ENCODE measurements at places on chromosomes 1 and 21.
A peak's percentile ranks its signal among the peaks of the same experiment; 100 is the strongest.

DNA sequence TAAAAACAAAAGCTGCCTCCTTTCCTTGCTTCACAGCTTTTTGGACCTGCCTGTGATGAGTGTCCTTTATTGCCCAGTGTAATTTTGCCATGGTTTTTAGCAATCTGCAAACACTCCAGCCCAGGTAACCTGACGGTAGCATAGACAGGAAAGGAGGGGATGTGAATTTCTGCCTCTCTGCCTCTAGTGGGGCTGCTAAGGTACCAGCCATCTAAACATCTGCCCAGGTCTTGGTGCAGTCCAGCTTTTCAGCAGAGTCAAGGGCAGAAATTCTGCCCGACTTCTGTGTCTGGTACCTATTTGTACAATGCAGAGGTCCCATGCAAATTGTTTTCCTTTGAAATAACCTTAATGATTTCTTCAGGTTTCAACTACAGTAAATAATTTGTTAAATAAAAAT lies 371.4 kb downstream of the KIF26B start:
- H3K27me3 ChIP-seq: no peaks in the 10 kb centered on the region
- no peak overlapping the region for H3K27ac ChIP-seq
- DNase-seq: no peak
- no peaks in the 10 kb centered on the region for H3K4me1 ChIP-seq
- H3K4me3 ChIP-seq: no peak overlapping the region

- DNase-seq: no peak
- H3K27me3 ChIP-seq: no peaks in the 10 kb centered on the region
- no peaks in the 10 kb centered on the region for H3K36me3 ChIP-seq
- H3K27ac ChIP-seq: peak overlapping the region; percentile 63
- H3K4me3 ChIP-seq: no peak overlapping the region
These were observed 19.6 kb downstream of the CLIC4 start for GRCh38 chr1:24764848-24765247.

- no peak for DNase-seq
- no peaks in the 10 kb centered on the region for H3K4me1 ChIP-seq
- no peak overlapping the region for H3K27ac ChIP-seq
- no peaks in the 10 kb centered on the region for H3K36me3 ChIP-seq
- H3K27me3 ChIP-seq: no peaks in the 10 kb centered on the region
- H3K4me3 ChIP-seq: no peak overlapping the region
These were observed 92.5 kb downstream of the SLC25A24 start for GRCh38 chr1:108107658-108108057.

DNA sequence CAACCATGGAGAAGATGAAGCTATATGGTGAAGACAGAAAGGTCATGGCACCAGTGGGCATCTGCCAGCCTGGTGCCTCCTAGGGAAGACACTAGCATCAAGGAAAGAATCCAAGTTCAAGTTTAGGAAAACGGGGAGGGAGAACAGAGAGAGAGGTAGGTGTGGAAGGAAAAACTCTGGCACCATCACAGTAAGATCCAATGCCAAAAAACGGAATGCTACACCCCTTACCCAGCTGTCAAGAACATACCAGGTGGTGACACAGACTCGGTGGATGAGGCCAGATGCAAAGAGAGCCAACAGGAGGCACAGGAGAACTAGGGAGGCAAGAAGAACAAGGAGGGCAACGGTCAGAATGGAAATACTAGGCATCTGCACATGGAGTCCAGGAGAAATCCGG lies 3.6 kb downstream of the KRTCAP2 start:
- H3K27me3 ChIP-seq: no peaks in the 10 kb centered on the region
- H3K4me3 ChIP-seq: no peak overlapping the region
- no peak for DNase-seq
- no peak overlapping the region for H3K27ac ChIP-seq
- peaks cover 22% of the 10 kb centered on the region for H3K36me3 ChIP-seq

GRCh38 chr21:15022608-15023261 lies 42.1 kb downstream of the NRIP1 start:
- H3K4me1 ChIP-seq: peaks cover 7% of the 10 kb centered on the region
- H3K36me3 ChIP-seq: no peaks in the 10 kb centered on the region
- DNase-seq: no peak

Data from adrenal gland (tissue), 19 donors.